Ecto neural progenitor cell (in vitro differentiated cells): ENCODE measurements at places on chromosomes 12 and 14.

GRCh38 chr12:100346660-100347059 is 10.2 kb upstream of the SLC17A8 start:
- no peak for DNase-seq

DNA sequence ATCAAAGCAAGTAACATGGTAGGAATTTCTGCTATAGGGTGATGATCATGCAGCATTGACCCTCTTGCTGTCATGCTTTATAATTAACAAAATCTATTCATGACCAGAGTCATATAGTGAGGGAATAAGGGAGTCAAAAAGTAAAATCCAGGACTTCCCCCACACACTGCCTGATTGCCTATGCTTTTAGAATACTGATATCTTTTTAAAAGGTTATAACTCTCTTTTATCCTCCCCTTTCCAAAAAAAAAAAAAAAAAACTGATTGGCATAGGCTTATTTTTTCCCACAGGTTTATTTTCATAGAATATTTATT is 51.4 kb downstream of the ZFP36L1 start:
- no peak for DNase-seq

DNA sequence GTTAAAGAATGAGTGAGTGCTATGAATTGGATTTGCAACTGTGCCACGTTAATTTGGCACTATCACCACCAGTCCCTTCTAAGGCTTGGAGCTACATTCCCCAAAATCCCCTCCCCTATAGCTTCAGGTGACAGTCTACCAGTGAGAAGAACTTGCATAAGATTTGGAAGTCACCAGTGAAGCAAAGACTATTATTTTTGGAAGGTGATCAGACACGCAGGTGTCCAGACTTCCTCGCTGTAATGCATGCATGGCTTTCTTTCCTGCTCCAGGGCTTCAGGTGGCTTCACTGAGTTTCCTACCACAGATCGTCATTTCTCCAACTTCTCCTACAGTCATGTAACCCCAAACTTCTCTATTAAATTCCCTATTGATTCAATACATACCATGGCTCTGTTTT is 61.4 kb downstream of the SLC41A2 start:
- DNase-seq: no peak

GRCh38 chr14:53539489-53540126 is 386.5 kb upstream of the DDHD1 start:
- DNase-seq: peak; percentile 84

- DNase-seq: no peak
Measured at GRCh38 chr12:115199831-115200230, 515.9 kb upstream of the TBX3 start.

GRCh38 chr12:82838827-82839226 is 152.1 kb downstream of the TMTC2 start:
- DNase-seq: no peak

- DNase-seq: no peak
Measured at GRCh38 chr12:114588061-114588460, 95.9 kb downstream of the TBX3 start.

DNA sequence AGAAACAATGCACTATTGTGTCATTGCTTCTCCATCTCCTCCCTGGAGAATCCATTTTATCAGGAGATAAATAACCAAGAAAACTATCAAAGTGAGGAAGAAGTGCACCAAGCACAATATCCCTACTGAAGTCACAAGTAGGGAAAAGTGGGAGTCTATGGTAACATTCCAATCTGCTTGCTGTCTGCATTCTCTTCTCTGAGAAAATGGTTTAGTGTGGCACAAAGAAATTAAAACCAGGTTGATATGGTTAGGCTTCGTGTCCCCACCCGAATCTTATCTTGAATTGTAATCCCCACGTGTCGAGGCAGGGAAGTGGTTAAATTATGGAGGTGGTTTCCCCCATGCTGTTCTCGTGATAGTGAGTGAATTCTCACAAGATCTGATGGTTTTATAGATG is 209.7 kb downstream of the PRKD1 start:
- no peak for DNase-seq

- DNase-seq: no peak
Measured at GRCh38 chr14:21382095-21382494, 1.7 kb downstream of the SUPT16H start.

DNA sequence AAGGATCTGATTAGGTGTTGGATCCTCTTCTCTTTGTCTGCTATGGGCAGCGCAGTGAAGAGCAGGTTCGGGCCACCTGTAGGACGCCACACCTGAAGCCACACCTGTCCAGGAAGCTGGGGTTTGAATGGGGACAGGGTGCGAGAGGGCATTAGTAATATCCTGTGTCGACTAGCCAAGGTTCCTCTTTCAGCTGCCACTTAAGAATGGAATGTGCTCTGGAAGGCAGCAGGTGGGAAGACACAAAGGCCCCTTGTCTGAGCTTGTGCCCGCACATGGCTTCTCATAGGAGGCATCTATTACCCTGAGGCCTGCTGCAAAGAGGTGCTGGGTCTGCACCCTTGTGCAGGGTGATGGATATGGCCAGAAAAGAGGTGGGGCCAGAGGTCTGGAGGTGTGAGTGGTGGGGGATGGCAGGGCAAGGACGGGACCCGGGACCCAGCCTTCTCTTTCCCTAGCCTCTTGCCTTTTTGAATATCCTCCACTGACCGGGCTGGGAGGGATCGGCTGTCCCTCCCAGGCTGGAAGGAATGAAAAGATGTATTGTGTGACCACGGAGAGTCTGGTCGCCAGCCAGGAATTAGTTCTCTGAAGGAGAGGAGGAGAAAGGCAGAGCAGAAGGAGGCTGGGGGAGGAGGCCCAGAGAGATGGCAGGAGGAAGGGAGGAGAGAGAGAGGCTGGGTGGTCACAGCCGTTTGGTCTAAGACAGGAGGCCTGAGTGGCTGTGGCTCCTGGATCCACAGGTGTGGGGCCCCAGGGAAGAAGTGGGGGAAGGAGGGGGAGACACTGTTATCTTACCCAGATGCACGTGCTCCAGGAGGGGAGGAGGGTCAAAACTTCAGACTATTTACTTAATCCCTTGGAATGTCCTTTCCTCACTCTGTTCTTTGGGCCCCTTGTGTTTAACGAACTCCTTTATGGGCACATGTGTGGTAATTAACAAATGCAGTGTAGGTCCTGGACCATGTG is 101.5 kb downstream of the SMOC1 start:
- DNase-seq: no peak

DNA sequence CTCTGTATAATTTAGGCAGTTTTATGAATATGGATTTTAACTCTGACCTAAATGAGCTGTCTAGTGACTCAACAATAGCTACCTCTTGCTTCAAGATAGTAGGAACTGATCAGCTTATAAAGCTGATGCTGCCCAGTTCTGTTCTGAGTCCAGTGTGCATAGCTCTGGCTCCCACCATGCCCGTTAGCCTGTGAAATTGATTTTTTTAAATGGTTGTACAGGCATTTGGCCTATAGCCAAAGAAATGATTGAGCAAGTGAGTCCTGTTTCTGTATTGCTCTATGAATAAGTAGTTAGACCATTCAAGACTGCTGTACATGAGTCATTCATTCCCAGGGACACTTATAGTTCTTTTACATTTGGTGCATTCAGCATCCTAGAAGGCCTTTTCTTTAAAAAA is 36.4 kb downstream of the SAMD4A start:
- DNase-seq: no peak

GRCh38 chr14:95609398-95609990 is 74.6 kb downstream of the GLRX5 start:
- DNase-seq: peak; percentile 67
